ENCODE measurements at places on chromosomes 4 and X.
A peak's percentile ranks its signal among the peaks of the same experiment; 100 is the strongest.

DNA sequence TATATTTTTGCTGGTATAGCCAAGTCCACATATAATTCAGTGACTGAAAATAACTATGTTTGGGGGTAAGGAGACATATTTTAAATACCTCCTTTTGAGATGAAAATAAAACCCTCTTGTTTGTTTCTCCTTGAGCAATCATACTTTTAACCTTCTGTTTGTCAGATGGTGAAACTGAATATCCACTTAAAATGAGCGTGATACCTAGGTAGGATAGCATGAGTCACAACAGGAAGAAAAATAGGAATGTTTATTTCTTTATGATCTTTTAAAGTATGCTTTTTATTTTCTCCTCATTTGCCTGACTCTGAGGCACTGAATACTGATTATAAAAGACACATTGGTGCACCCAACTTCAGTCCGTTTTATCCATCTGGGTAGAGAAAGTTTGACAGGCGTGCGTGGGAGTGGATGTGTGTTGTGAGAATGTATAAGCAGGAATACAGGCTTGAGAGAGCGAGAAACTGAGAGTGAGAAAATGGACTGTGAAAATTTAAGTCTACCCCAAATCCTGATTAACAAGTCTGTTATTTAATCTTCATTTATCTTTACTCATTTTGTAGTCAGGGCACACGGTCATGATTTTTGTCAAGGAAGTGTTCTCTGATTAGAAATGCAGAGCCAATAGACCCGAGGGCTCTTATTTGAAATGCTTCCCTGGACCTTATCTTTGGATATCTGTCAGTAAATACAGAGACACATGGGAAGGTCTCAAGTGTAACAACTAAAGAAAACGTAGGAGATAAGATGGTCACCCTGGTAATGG, 62.1 kb upstream of the ANTXR2 start:
- DNase-seq = no peak

GRCh38 chr4:108159845-108160244, 8.9 kb downstream of the LEF1 start:
- no peak for DNase-seq

DNA sequence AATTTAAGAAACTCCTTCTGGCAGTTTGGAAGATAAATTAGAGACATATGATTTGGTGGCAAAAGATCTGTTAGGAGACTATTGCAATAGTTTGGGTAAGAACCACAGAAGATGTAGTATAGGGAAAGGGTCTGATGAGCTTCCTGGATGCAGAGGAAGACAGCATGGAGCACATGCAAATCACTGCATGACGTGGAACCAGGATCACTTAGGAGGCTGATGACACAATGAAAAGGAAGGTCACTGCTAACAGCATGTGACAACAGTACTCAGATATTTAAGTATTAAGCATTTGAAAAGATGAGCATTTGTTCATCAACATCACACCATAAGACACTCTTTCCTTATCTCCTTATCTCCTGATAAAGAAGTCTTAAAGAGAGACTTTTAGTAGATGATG, 167.8 kb upstream of the LDB2 start:
- no peak for DNase-seq

- peak; percentile 61 for DNase-seq
Measured at GRCh38 chr4:26861434-26862186, 969 bp downstream of the STIM2 start.

GRCh38 chr4:98747393-98748091, 89.1 kb upstream of the TSPAN5 start:
- no peak for DNase-seq

DNA sequence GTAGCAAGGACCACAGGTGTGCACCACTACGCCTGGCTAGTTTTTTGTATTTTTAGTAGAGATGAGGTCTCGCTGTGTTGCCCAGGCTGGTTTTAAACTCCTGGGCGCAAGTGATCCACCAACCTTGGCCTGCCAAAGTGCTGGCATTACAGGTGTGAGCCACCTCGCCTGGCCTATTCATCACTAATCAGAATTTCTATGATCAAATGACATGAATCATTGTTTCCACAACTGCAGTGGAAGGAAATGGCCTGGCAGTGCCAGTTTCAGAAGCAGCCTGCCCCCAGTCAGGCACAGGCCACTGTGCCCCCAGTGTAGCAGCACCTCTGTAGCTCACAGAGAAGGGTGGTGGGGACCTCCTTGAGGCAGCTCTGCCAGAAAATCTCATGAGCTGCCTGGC, 66.0 kb upstream of the MSANTD1 start:
- no peak for DNase-seq

GRCh38 chr4:9771034-9771433, 10.4 kb upstream of the DRD5 start:
- DNase-seq = no peak

GRCh38 chrX:39418731-39419638, 617.7 kb downstream of the MID1IP1 start:
- DNase-seq = no peak

DNA sequence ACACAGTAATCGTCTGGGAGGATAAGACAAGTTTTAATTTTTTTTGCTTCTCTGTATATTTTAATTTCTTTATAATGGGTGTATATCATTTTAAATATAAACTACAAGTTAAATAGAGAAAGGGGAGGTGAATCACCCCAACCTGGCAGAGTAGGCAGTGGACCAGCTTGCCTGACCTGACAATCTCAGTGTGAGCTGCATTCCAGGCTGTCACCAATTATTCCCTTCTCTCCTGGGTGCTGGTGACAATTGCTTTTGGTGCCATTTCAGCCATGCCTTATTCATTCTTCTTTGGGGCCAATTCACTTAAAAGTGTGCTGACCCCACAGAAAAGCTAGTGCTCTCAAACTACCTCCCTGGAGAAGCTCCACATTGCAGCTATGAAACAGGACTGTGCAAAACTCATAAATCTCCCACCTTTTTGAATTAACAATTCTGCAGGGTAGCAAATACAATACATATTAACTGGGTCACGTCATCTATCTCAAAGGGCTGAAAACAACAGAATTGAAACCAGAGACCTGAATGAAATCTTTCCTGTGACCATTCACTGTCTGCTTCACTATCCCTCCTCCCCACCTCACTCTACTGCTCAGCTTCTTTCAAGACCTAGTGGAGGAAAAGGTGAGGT, 359.0 kb downstream of the HS3ST1 start:
- no peak for DNase-seq

DNA sequence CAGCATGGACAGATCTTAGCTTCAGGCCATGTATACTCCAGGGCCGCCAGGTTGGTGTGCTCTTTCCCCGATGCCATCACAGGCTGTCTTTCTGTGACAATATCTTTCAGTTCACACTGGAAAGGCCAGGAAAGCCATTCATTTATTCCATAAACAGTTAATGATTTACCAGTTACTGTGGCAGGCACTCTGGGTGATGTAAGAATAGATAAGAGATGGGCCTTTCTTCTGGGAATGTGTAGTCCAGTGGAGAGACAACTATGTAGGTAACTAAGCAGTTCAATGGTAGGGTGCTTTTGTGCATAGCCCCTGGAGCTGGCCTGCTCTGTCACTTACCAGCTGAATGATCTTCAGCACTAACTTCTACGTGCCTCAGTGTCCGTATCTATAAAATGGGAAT, 46.3 kb upstream of the LEF1 start:
- no peak for DNase-seq

- DNase-seq = no peak
Measured at GRCh38 chrX:119809185-119809666, 17.8 kb upstream of the RPL39 start.

GRCh38 chr4:128812442-128813235, 3.1 kb downstream of the JADE1 start:
- DNase-seq = peak; percentile 17

DNA sequence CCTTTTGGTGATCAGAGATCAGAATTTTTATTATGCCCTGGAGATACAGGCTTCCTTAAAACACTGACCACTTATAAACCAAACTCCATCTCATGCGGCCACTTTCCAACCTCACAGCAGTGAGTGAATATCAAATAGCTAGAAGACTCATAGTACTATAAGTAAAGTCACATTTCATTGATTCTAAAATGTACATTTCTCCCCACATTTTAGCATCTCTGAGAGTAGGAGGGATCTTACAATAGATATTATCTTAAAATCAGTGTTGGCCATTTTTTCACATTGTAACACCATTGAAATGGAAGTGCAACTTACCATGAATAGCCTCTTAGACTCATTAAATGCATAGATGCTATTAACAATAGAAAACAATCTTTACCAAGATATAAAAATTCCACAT, 17.4 kb downstream of the PCYT1B start:
- no peak for DNase-seq

DNA sequence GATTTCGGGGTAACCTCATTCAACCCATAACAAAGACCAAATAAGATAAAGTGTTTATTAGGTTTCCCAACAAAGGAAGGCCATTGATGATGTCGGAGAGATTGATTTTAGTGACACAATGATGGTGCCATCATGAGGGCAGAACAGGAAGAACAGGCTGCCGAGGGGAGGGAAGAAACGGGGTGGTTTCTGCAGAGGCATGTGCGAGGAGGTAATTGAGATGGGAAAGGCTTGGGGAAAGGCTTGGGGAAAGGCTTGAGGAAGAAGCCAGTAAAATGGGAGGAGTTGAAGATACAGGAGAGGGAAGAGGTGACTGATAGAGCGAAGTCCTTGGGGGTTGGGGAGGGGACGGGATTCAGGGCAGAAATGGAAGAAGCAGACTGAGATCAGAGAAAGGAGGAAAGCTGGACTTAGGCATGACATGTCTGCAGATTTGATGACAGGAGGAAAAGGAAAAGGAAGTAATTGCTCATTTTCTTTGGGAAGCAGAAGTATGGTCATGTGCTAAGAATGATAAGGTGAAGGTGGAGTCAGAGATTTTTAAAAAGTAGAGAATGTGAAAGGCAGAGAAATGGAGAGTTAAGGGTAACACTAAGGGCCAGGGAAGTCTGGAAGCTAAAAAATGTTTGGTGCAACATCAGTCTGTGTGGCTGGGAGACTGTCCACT, 6.0 kb downstream of the HPSE start:
- DNase-seq = no peak

DNA sequence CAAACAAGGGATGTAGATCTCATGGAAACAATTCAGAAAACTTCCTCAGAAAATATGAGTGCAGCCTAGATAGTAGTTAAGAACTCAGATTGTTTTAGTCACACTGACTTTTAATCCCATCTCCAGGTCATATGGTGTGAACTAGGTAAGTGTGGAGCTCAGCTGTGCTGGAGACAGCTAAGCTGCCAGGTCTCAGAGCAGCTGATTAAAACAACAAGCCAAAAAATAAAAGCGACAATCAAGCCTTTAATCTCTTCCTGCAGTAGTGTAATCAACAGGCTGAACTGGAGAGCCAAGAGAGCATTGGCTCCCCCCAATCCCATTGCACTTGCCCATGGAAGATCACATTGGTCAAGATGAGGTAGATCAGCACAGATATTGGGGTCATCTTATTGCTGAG, 98.3 kb upstream of the ATOH1 start:
- DNase-seq = no peak

- no peak for DNase-seq
Measured at GRCh38 chr4:110484767-110485166, 8.8 kb downstream of the ENPEP start.

DNA sequence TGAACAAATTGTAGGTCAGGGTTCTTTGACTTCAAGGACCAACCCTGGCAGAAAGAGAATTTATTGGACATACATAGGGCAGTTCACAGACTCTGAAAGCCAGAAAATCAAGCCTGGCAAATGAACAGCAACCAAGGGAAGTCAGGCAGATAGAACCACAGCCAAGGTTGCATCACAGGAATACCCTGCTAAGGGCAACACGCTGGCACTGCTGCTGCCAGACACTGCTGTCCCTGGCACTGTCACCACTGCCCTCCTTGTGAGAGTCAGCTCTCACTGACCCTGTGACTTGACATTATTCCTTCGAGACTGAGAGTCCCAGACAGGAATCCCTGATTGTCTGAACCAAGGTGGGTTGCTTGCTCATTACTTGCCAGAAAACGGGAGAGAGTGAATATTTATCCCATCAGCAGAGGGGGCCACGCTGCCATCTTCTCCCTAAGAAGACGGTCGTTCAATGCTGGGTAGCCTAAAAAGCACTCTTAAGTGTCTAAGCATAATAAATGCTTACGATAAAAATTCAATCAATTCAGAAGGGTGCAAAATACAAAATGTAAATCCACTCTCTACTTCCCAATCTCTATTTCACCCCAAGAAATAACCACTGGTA, 23.2 kb upstream of the PTTG2 start:
- DNase-seq = no peak

GRCh38 chr4:67256388-67257043, 288.8 kb downstream of the CENPC start:
- no peak for DNase-seq

- no peak for DNase-seq
Measured at GRCh38 chr4:52555356-52555716, 103.8 kb downstream of the USP46 start.

DNA sequence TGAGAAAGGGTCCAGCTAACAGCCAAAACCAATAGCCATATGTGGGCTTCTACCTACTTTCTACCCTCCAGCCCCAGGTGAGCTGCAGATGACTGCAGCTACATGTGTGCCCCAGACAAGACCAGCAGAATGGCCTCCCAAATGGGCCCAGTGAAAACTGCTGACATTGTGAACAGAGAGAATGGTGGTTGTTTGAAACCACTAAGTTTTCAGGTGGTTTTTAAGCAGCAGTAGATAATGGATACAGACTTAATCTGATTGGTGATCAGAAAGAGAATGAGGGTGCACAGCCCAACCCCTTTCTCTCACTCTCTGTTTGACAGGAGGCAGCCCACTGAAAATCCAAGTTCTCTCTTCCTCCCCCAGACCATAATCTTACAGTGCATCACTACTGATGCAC, 42.5 kb upstream of the BBS12 start:
- no peak for DNase-seq

DNA sequence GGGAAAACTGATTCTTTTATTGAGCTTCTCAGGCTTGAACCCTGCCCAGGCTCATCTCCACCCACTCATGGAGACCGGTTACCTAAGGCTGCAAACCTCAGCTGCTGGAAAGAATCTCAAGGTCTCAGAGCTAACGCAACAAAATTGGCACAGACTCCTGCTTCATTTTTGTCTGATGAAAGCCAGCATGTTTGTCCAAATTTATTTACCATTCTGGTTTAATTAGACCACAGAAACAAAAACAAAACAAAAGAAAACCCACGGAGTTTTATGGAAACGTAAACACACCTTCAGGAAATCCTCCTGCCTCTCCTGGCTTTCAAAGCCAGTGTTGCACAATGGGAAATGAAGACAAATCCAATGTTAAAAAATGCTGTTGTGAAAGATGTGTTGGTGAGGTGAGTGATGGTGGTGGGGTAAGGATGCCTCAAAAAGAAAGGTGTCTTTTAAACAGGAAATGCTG, 56.4 kb upstream of the PDLIM3 start:
- DNase-seq = no peak

DNA sequence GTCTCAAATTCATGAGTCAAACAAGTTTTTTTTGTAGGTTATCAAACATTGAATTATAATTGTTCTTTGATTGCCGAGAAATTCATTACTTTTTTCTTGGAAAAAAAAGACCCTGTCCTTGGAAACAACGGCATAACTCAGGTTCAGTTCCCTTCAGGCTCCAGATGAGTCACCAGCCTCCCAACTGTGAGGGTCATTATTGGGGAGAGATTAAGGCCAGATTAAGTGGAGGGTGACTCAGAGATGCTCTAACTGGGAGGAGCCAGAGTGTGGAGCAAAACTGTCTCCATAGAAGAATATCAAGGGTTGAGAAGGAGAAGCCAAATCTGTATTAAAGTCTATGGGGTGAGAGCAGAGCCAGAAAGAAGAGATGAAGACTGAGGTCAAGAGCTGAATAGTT, 9.6 kb downstream of the ADGRG4 start:
- DNase-seq = no peak

GRCh38 chr4:73874386-73874785, 5.2 kb downstream of the CXCL1 start:
- no peak for DNase-seq

All from activated T-cell treated with anti-CD3 and anti-CD28 coated beads for 4 hours (primary cell).